AG09319 (cell line): ENCODE measurements at places on chromosomes 1 and 21.

- no peak for DNase-seq
These were observed 52.0 kb downstream of the ZNHIT6 start for GRCh38 chr1:85656256-85656655.

DNA sequence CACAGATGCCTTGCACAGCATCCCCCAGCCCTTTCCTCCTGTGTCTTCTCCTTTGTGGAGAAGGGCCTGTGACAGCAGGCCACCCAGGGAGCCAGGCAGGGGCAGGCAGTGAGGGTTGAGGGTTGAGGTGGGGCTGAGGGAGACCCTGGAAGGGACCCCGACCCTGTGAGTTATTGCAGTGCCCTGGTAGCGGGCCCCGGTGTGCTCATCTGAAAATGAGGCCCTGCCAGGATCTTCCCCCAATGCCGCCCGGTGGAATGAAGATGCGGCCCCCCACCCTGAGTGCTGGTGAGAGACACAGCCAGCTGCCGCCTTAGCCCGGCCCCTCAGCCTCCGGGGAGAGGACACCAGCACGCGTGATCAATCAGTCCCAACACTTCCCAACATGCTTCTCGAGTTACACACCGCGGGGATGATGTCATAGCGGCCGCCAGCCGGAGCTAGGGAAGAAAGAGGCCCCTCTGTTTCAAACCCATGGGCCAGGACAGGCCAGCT is 36.2 kb upstream of the ACTRT2 start:
- DNase-seq: no peak

DNA sequence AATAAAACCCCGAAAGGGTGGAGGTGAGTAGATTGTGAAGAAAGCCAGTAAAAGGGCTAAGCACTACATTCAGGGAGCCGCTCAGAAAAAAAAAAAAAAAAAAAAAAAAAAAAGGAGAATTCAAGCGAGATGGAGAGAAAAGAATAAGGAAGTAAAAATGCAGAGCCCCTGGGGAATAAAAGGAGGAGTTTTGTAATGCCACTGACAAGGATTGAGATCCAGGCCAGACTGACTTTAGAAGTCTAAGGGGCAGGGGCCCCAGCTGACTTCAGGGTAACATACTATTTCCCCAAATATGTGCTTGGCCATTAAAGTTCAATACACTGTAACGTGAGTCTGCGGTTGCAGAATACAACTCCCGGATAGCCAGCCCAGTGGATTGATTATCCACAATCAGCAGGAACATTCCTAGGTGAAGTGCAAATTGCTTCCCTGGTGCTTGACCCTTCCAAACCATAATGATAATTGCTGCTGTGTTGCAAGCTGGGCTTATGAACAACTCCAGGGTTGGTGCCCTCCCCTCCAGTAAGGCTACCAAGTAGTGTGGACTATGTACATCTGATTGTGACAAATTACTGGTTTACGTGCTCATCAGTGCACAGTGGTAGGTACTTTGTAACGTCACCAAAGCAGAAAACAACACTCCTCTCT is 30.7 kb upstream of the RRP15 start:
- DNase-seq: no peak

GRCh38 chr1:118148034-118148433 is 37.0 kb downstream of the SPAG17 start:
- DNase-seq: no peak

- DNase-seq: no peak
These were observed 78.7 kb upstream of the COG2 start for GRCh38 chr1:230563591-230563990.

DNA sequence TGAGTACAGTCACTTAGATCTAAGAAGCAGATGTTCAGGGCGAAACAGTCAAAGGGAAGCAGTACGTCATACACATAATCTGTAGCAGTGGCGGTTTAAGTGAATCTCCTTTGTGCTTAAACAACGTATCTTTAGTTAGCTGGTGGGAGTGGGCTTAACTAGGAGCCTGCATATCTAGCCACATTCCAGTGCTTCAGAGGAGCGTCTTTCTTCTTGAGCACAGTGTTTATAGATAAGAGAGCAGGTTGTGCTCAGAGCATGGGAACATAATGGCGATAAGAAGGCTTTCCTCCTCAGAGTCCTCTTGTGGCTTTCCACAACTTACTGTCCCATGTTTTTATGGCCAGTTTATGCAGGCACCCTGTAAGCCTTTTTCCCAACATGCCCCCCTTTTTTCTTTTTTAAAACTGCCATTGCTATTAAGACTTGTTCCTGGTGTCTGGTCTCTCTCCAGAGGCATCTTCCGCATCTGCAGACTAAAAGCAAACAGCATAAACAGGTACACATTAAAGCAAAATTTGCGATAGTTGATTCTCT is 3.2 kb downstream of the DAP3 start:
- DNase-seq: no peak

DNA sequence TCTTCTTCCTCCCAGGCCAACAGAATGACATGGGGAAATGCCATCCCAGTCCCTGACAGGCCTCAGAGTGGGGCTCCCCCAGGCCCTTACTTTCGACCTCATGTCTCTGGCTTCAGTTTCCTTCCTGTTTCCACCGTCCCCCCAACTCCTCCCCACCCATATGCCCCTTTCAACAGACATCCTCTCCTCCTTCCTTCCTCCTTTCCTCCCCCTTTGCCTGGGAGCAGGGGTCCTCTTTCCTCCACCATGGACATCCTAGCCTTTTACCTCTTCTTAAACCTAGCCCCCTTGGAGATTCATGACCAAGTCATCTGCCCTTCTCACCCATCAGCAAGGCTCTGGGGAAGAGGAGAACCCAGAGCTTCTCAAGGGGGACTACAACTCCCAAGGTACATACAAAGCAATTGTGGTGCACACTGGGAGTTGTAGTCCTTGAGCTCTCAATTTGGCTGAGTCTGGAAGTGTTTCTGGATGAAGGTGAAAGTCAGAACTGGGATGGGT is 4.0 kb downstream of the ZBTB7B start:
- DNase-seq: no peak

- no peak for DNase-seq
These were observed 148.2 kb upstream of the KLHDC7A start for GRCh38 chr1:18332576-18332975.

- no peak for DNase-seq
These were observed 497.1 kb upstream of the PLXNA2 start for GRCh38 chr1:208741296-208741695.

DNA sequence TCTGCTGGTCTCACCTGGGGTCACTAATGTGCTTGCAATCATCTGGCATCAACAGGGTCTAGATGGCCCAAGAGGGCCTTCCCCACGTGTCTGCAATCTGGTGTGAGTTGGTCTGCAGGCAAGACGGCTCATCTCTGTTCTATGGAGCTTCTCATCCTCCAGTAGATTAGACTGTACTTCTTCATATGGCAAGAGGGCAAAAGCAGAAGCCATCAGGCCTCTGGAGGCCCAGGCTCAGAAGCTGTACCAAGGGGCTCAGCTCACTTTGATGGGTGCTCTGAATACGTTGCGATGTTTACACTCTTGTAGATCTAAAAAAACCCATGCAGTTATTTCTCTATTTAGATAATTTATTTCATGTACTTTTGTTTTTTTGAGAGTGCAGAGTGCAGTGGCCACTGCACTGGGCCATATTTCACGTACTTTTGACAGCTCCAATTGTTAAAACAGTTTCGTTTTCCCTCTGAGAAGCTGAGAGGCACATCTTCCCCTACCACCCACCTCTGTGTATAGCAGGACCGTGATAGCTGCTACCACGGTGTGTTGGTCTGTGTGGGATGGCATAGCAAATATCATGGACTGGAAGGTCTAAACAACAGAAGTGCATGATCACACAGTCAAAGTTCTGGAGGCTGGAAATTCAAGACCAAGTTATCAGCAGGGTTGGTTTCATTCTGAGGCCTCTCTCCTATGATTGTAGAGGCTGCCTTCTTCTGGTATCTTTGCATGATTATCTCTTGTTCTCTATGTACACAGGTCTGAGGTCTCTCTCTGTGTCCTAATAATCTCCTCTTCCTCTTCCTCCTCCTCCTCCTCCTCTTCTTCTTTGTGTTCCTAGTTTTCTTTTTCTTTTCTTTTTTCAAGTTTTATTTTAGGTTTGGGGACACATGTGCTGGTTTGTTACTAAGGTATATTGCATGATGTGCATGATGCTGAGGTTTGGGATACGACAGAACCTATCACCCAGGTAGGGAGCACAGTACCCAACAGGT is 17.0 kb downstream of the CITED4 start:
- DNase-seq: no peak

DNA sequence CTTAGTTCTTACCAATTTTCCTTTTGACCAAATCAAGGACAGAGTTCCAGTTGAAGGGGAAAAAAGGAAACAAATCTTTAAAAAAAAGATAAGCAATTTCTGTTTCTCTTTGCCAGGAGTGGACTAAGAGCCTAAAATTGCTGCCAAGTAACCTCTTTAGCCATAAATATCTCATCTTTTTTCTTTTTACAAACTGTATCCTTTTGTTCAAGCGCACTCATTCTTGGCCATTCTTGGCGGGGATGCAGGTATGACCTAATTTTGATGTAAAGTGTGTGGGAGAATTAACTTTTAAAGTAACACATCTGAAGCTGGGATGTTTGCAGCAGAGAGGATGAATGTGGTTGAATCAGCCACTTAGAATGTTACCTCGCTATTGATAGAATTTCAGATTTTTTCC is 13.4 kb upstream of the KIF1B start:
- no peak for DNase-seq

DNA sequence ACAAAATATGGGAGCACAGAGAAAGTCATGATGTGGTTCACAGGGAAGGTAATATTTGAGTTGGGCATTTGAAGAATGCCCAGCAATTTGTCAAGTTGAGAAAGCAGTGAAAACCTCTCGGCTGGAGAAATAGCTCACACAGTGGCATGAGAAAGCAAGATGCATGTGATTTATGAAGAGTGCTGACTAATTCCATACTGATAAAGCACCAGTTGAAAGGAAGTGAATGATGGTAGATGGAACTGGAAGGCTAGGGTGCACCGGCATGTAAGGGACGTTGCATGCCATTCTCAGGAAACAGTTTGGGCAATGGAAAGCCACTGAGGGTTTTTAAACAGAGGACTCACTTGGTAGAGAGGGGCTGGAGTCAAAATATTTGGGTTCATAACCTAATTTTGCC is 53.5 kb upstream of the MTF2 start:
- no peak for DNase-seq

GRCh38 chr1:104136621-104137020 is 386.9 kb downstream of the AMY1C start:
- no peak for DNase-seq

DNA sequence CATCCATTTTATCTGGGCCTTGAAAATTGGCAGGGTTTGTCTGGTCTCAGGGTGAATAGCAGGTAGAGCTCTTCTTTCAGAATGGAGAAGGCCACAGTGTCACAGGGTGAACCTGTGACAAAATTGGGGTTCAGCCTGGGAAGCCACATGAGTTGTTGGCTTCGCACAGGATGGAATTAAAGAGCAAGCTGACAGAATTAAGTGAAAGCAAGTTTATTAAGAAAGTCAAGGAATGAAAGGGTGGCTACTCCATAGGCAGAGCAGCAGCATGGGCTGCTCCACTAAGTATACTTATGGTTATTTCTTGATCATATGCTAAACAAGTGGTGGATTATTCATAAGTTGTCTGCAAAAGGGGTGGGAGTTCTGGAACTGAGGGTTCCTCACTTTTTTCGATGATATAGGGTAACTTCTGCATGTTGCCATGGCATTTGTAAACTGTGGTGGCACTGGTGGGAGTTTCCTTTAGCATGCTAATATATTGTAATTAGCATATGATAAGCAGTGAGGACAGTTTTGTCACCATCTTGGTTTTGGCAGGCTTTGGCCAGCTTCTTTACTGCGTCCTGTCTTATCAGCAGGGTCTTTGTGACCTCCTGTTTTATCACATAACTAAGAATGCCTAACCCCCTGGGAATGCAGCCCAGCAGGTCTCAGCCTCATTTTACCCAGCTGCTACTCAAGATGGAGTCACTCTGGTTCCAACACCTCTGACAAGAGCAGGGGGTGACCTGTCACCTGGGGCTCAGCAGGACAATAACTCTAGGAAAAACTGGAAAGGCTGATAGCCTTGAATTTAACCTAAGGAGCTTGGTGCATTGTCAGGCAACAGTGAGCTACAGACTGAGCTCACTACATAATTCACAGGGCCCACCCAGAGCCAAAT is 5.1 kb downstream of the IFNAR2 start:
- no peak for DNase-seq

DNA sequence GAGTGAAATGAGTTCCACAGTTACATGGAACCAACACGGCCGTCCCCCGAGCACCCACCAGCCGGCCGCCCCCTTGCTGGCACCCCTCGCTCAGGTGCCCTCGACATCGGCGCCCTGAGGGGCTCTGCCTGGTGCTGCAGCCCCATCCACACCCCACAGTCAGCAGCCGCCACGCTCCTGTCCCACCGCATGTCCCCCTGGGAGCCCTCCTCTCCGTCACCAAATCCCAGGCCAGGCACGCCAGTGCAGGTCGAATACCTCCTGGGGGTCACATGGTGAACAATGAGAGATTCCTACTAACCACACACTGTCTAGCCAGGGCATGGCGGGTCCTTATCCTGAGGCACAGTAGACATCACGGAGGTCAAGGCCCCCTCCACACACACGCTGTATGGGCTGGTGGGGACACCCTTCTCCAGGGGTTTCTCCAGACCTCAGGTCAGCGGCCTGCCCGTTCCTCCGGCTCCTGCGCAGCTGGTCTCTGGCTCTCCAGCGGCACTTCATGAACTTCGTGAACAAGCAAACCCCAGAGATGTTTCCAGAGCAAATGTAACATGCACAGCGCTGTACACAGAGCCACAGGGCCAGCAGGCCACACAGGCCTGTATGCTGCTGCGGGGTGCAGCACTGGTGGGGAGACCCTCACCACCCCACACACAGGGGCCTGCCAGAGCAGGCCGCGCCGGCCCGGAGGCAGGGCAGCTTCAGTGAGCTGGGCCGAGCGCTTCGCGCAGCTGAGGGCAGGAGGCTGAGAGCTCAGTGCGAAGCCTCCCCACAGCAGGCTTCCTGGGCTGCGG is 21.8 kb downstream of the POFUT2 start:
- DNase-seq: no peak

- DNase-seq: no peak
These were observed 43.2 kb downstream of the CACNA1S start for GRCh38 chr1:201068976-201069375.

GRCh38 chr1:18463984-18464664 is 16.6 kb upstream of the KLHDC7A start:
- no peak for DNase-seq

DNA sequence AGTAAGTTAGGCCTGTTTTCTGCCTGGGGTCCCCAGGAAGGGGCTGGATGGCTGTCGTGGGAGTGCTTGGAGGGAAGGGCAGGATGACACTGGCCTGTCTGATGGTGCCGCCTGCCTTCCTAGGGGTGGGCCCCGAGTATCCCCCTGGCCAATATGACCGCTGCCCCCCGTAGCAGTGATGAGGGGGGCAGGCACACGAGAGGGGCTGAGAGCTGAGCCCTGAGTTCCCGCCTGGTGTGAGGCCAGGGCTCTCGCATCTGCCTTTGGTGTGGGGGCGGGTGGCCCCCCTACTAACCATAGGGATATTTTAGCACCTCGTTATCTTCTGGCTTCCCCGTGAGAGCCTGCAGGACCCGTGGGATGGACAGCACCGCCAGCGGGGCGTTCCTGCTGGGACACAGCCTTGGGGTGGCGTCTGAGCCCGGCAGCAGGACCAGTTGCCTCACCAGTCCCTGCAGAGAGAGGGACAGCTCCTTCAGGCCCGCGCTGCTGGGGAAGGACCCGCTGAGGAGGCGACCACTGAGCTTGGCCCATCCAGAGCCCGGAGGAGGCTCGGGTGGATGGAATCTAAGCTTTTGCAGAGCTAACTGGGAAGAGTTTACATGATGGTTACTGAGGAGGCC is 10.4 kb downstream of the KRTAP10-1 start:
- DNase-seq: no peak

GRCh38 chr1:172024516-172024915 is 183.2 kb downstream of the DNM3 start:
- DNase-seq: no peak

GRCh38 chr1:66931590-66931989 is 6.8 kb downstream of the MIER1 start:
- no peak for DNase-seq
